Stimulated activated naive CD8-positive, alpha-beta T cell treated with anti-CD3 and anti-CD28 coated beads, Interleukin-15, Interleukin-2, amounts not matched to agents 100 U/mL and 50 U/mL, for 24 hours (primary cell): ENCODE measurements at places on chromosomes 4 and X.

- no peak for DNase-seq
These were observed 69.2 kb downstream of the PRDM5 start for GRCh38 chr4:120853161-120853935.

GRCh38 chrX:46178763-46179162, 366.5 kb downstream of the ZNF674 start:
- DNase-seq: no peak

DNA sequence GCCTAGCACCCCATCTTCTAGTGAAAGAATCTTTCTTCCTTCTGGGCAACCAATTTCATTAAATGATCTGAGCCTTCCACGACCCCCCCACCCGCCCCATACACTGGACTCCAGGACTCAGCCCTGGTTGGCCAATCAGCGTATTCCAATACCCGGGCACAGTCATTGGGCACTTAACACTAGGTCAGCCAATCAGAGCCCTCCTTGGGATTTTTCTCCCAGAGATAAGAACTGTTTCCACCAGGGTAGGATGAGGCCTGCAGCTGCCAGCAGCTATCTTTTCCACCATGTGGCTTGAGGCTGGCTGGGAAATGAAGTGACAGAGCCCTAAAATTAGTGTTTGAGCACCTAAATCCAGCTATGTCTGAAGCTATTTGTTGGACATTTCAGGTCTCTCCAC, 418.8 kb downstream of the BCOR start:
- DNase-seq: no peak

- no peak for DNase-seq
These were observed 86.2 kb downstream of the FHDC1 start for GRCh38 chr4:153022241-153022715.

GRCh38 chr4:54941994-54942552, 183.3 kb downstream of the KDR start:
- DNase-seq: peak; percentile 20

GRCh38 chr4:45072981-45073380, 346.6 kb upstream of the GNPDA2 start:
- no peak for DNase-seq

DNA sequence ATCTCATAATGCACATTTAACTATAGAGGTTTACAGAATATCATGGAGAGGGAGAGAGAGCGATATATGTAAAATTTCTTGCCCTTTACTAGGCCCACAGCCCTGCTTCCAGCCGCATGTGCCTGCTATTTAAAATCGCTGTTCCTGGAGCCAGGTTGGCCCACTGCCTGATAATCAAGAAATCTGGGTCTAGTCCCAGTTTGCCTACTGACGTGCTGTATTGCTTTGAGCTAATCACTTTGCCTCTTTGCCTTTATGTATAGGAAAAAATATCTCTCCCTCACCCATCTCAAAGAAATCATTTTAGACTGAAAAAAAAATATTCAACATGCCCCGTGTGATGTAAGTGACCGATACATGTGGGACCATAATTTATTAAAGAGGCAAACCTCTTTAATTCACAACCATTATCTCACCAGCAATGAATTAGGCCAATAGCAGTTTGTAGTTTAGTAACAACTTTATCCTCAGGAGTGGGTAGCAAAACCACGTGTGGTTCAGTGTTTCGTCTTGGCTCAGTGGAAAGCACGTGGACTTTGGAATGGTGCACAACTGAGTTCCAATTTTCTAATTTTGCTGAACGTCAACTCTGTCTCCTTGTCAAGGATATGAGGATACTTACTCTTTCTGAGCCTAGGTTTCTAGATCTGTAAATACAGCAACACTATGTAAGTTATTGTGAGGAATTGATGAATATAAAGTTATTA, 62.6 kb downstream of the GRXCR1 start:
- DNase-seq: no peak

DNA sequence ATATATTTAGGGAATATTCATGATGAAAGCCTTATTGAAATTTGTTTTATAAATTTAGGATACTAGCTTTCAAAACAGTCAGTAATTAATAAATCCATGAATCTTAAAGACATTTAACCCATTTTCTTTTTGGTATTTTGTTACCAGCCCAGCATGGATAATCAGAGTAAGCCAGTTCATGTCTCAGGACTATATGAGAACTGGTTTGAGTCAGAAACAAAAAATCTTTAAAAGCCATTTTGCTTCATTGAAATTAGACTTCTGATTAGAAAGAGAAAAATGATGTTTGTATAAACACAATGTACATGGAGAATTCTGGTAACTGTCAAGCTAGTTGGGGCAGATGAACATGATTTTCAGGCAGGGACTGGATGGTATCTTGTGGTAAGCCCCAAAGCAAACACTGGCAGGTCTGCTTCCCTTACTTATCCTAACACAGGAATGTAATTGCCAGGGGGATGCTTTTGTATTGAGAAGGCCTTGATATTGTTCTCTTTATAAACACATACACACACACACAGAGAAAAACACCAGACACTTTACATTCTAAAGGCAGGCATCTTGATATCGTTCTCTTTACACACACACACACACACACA, 9.4 kb downstream of the ARHGAP10 start:
- no peak for DNase-seq

DNA sequence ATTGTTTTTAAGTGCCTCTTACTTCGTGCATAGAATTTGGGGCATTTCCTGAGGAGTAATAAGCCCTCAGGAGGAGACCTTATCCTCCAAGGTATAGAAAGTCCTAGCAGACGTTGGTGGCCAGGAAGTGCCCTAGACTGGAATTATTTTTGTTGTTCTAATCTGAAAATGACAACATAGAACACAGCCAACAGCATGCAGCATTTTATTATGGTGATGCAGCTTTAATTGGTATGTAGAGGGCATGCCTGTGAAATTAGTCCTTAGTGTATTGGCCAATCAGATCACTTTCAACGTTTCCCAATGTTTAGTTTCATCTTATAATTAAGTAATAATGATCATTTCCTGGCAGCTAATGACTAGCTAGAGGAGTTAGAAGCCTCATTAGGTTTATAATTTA, 199.2 kb downstream of the SHROOM3 start:
- no peak for DNase-seq

DNA sequence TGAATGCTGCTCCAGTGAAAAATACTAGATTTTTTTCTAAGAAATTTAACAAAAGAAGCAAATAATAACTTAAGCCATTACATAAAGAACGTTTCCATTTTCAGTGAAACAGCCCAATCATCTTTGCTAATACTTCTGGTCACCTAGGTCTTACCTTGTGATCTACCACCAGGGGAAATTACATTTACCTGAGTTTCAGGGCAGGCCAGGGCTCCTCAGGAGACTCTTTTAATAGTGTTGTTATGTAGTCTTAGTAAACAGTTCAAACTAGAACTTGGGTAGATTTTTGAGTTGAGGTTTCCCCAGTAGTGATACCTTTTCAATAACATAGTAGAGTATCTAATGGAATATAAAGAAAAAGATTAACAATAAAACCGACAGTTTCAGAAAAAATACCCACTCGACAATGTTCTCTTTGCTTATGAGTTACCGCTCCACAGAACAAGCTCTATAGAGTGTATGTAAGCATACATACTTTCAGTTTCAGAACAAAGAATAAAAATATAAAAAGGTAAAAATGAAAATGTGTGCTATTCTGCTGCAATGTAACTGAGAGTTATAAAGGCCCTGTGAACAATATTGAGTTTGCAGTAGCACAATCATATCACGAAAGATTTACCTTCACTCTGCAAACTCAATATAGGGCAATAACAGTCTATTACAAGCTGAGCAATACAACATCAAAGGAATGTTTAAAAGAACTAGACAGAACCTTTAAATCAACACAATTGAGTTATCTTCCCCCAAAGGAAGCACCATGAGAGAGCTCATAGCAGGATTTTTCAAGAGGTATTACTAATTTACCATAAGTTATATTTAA, 165.8 kb downstream of the ATOH1 start:
- no peak for DNase-seq
